ENCODE measurements at places on chromosomes 5 and 9.

- DNase-seq: no peak
These were observed 66.6 kb downstream of the SHOC1 start for GRCh38 chr9:111728143-111728542.

- no peak for DNase-seq
These were observed 25.7 kb downstream of the TRIO start for GRCh38 chr5:14168793-14169262.

DNA sequence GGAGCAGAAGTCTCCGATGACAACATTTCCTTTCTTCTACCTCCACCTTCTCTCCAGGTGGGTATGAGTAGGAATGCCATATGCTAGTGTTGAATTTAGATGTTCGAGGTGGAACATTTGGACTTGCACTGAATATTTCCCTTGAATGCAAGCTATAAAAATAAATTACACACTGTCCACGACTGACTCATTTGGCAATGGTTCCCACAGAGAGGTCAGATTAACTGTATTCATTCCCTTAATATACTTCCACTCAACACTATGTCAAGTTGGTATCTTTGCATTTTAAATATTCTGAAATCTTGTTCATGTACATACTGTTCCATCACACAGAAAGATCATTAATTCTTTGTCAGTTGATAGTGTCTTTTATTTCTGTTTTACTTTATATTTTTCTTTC is 222.6 kb upstream of the PIK3R1 start:
- DNase-seq: no peak

GRCh38 chr5:150499437-150499956 is 8.4 kb upstream of the NDST1 start:
- no peak for DNase-seq

DNA sequence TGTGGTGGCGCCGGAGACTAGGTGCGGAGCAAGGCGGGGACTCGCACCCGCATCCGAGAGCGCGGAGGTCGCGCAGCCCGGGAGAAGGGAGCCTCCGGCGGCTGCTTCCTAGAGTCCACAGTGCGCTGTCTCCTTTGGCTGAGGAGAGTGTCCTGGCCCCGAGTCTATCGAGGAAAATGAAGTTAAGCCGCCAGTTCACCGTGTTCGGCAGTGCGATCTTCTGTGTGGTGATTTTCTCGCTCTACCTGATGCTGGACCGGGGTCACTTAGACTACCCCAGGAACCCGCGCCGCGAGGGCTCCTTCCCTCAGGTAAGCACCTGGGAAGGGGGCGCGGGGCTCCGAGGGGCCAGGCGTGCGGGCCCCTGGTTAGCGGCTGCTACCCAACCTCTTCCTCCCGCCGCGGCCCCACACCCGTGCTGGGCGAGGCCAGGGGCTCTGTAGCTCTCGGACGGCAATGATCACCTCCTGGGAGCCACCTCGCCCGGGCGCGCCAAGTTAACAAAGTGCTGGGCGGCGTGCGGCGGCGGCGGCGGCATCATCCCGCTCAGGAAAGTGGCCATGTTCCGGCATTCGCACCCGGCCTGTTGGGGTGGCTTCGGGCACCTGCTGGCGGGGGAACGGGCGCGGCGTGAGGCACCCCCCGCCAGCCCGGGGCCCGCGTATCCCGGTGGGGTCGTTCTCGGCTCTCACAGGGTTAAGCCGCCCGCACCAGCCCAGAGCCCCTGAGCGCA is 681 bp downstream of the MAN2A1 start:
- DNase-seq: no peak

DNA sequence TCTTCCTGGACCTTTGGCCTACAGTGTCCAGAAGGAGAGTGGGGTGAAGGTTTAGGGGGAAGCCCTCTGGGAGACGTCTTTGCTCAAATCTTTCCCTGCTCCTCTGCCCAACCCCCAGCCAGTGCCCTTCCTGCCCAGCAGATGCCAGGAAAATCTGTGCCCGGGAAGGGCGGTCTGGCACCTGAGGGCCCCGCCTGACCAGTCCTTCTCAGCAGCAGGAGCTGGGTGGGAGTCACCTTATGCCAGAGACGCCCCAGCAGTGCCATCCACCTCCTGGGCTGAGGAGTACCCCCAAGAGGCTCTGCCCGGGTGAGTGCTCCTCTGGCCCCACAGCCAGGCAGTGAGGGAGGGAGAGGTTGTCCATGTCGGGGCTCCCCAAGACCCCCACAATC is 14.9 kb upstream of the CERCAM start:
- DNase-seq: no peak

- DNase-seq: no peak
These were observed 393.3 kb downstream of the KIF4B start for GRCh38 chr5:155406815-155407214.

GRCh38 chr5:146073239-146073900 is 32.0 kb downstream of the PLAC8L1 start:
- no peak for DNase-seq

DNA sequence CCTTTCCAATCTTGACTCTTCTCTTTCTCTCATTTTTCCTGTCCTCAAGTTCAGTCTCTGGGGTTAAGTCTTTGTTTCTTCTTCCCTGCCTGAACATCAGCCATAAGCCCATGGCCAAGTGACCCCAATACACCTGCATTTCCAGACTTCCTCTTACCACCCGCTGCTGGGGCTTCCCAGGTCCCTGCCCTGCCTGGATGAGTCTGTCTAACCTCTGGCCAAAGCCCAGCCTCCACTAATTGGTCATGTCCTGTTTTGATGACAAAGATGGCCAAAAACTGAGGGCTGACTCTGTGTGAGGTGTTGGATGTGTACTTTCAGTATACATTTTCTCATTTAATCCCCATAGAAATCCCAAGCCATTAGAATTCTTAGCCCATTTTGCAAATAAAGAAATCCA is 47.3 kb downstream of the SH3TC2 start:
- no peak for DNase-seq

DNA sequence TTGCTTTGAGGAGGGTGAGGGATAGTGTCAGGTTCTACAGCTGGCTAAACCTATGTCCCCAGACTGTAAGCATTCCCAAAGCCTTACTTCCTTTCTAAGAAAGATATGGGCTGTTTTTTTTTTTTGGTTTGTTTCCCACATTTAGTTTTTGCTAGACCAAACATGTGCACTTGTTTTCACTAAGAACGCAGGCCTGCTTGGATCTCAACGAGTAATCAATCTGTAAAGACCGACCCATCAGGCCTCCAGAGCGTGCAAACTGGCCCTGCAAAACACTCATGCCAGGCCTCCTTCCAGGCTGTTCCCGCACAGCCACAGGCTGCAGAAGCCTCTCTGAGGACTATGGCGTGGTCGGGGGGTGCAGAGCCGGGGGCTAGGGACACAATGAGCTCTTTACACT is 304.8 kb upstream of the PANK3 start:
- no peak for DNase-seq

- no peak for DNase-seq
These were observed 85.5 kb upstream of the ZNF169 start for GRCh38 chr9:94173632-94174031.

Data from CD4-positive, alpha-beta T cell treated with Interleukin-4 for 4 hours (primary cell).